ENCODE measurements at places on chromosomes 3 and 15.

- DNase-seq = no peak
Observed at GRCh38 chr15:77035584-77035983, 35.3 kb downstream of the TSPAN3 start.

GRCh38 chr3:131048030-131048429 lies 21.4 kb downstream of the NEK11 start:
- no peak for DNase-seq

- no peak for DNase-seq
Observed at GRCh38 chr3:110894574-110894973, 177.0 kb upstream of the NECTIN3 start.

GRCh38 chr3:171615686-171616085 lies 155.5 kb upstream of the TNIK start:
- no peak for DNase-seq

DNA sequence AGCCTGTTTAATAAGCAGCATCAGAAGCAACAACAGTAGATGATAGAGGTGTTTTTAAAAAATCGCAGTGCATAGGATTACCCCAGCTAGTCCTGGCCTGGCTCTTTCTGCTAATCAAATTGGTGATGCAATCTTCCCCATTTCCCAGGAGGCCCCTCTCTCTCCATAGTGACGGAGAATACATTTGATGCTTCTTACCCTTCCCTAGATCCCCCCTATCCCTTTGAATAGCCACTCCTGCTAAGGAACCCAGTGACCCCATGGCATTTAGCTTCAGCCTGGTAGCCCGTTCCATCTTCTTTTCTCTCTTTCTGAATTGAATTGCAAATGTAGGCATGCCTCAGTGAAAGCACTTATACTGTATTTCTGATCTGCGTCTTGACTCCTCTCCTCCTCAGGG lies 223.6 kb upstream of the GAP43 start:
- peak; percentile 98 for DNase-seq

DNA sequence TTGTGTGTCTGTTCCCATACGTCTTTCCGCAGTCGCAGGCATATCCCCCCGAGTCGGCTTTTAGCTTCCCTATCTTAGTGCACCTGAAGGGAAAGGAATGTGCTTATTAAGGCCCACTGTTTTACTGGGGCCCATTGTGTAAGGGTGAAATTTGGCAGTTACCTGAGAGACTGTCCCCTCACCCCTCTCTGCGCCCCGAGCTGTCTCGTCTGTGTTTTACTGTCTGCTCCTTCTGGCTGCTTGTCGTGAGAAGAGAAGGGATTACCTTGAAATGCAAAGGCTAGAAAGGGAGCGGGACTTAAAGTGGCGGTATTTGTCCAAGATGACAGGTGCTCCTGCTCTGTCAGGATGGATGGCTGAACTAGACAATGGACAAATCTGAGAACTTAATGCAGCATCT lies 233.0 kb upstream of the POU1F1 start:
- DNase-seq = peak; percentile 16

DNA sequence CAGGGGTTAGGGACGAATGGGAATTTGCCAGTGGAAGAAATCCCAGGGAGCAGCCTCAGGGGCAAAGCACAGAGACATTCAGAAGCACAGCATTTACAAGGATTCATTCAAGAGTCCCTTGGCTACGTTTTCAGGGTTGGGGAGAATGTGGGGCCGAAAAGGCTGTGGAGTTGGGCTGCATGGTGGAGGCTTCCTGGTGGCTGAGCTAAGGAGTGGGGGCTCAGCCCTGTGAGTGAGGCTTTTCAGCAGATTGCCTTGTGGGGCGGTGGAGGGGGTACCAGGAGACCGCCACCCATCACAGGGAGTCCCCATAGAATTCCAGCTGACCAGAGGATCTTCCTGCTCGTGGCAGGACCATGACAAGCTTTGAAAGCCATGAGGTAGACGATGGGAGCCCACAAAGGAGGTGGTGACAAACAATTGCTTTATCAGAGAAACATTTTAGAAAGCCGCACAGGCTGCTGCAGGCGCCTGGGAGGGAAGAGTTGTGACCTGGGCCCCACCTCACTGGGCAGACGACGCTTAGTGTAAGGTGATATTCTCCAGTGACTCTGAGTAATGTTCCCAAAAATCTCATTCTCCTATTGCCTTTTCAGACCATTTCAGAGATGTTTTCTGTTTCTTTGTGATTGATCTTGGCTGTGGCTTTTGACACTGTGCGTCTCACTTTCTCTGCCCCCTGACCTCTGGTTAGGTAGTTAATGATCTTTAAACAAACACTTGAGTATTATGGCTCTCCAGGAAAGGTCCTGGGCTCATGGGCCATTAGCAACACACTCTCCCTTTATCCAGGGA lies 128.0 kb downstream of the DNAJB8 start:
- DNase-seq = no peak

- DNase-seq = no peak
Observed at GRCh38 chr15:95590533-95591044, 739.9 kb upstream of the NR2F2 start.

- no peak for DNase-seq
Observed at GRCh38 chr3:146575636-146576035, 29.5 kb downstream of the PLSCR5 start.

- no peak for DNase-seq
Observed at GRCh38 chr3:160948273-160948672, 156.9 kb downstream of the B3GALNT1 start.

- no peak for DNase-seq
Observed at GRCh38 chr3:171351676-171352075, 108.5 kb downstream of the TNIK start.

GRCh38 chr3:27043328-27043955 lies 325.7 kb downstream of the NEK10 start:
- DNase-seq = no peak

DNA sequence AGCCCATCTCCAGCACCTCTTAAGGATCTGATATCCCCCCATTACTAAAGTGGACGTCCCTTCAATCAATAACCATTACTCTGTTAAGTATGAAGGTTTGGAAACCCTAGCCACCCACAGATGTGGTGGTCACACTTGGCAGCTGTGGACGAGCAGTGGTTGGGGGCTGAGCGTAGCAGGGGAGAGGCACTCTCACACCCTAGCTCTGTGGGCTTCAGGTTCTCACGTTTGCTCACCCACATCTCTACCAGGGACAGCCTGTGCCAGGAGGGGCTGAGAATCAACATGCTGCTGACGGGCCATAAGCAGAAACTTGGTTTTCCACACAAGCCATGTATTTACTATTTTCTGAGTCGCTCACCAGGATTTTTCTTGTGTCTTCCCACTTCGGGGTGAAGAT lies 287.2 kb downstream of the ADAMTS17 start:
- no peak for DNase-seq

Measured in NCI-H82 (cell line).